Erythroblast (primary cell): ENCODE measurements at places on chromosomes 3 and 15.

DNA sequence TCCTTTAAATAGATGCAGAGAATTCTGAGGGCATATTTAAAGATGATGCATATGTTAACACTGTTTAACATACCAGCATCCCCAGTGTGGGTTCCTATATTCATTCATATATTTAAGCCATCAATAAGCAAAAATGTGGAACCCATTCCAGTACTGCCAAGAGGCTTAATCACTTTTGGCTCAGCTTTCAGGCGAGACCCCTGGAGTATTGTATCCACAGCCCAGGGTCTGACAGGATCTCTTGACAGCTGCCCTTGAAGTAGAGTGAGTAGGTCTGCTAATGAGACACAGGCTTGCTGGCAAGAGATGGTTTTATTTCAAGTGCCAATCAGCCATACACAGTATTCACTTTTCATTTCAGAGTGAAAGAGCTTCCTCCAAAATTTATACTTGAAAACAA, 367.3 kb downstream of the OCA2 start:
- DNase-seq = no peak

- DNase-seq = no peak
These were observed 100.3 kb downstream of the MECOM start for GRCh38 chr3:169562988-169563774.

DNA sequence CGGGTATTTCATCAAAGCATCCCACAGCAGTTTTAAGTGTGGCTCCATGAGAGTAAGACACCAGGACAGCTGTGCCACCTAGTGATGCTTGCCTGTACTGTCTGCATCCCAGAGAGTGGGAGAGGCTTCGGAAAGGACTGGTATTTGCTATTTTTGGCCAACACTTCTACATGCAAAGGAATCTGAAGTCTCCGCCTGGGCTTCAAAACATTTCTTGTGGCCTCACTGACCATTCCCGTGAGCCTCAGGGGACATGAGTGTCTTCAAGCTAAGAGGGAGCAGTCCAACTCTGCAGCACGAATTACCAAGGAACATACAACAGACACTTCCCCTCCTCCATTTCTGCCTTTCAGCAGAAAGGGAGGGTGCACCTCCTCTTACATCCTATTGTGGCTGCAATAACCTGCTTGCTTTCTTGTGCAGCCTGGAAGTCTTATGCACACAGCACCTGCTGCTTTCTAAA, 177.5 kb downstream of the RORA start:
- no peak for DNase-seq

- no peak for DNase-seq
These were observed 83.6 kb downstream of the CHST2 start for GRCh38 chr3:143203142-143203541.

- DNase-seq = no peak
These were observed 16.3 kb upstream of the LCTL start for GRCh38 chr15:66581972-66582537.
